Progenitor cell of endocrine pancreas (in vitro differentiated cells): ENCODE measurements at places on chromosomes 6 and 20.
A peak's percentile ranks its signal among the peaks of the same experiment; 100 is the strongest.

- DNase-seq, result peak; percentile 22
Observed at GRCh38 chr6:22828179-22829062, 259.1 kb downstream of the HDGFL1 start.

GRCh38 chr6:140052736-140053729, 678.6 kb upstream of the CITED2 start:
- no peak for DNase-seq

GRCh38 chr6:139060332-139060731, 31.8 kb downstream of the ABRACL start:
- no peak for DNase-seq

GRCh38 chr20:20732641-20733040, 20.2 kb upstream of the RALGAPA2 start:
- no peak for DNase-seq

DNA sequence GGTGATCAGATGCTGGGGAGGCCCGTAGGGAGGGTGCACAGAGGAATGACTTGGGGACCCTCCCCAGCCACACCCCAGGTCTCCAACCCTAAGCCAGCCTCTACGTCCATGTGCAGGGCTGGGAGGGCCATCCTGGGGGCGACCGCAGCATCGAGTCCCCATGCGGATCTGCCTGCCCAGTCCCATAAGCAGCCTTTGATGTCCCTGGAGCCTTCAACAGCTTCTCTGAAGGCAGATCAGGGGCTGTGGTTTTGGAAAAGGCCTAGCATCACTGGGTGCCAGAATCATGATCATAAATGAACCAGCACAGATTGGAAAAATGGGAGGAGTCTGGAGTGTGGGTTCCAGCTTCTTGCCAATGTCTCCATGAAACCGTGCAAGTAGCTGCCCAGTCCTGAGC, 22.9 kb downstream of the TOX2 start:
- DNase-seq, result no peak

GRCh38 chr20:703006-703405, 27.4 kb upstream of the SCRT2 start:
- no peak for DNase-seq

GRCh38 chr6:2916158-2916925, 13.2 kb upstream of the SERPINB9 start:
- no peak for DNase-seq

DNA sequence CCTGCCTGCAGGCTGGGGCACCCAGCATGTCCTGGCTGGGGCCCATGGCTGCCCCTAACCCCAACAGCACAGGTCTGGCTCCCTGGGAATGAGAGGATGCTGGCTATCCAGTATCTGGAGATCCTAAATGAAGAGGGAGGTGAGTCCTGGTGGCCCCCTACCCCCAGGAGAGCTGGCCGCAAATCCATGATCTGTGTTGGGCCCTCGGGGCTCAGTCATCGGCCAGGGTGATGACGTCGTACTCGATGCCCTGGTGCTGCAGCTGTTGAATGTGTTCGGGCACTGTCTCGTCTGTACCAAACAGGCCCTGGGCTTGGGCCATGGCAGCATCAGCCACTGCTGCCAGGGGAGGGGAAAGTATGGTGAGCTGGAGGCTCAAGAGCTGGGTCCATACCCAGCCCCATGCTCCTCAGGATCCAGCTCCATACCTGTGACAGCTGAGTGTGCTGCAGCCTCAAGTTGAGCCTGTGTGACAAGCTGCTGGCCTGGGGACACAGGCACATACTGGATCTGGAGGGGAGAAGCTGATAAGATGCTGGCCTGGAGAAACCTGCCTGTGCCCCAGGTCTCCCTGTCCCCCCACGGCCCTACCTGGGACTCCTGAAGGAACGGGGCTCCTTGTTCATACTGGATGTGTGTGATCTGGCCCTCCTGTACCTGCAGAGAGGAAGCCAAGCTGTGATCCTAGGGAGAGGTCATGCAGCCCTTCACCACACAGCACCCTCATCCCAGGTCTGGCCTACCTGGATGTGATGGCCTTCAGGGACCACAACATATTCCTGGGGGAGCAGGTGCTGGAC, 14.5 kb downstream of the PCIF1 start:
- no peak for DNase-seq

DNA sequence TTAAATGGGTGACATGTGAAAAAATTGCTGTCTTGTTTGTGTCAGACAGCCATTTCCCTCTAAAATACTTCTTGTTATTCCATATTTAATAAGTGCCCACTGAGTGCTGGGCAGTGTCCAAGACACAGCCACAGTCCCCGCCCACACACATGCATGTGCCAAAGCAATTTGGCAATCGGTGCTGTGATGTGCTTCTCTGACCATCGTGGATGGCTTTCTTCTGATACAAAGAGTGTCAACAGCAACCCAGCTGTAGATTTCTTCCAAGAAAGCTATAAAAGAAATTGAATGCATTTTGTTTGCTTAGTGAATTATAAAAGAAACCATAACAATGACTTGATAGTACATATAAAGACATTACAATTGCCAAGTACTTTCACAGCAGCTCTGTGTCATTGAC, 140.5 kb upstream of the ATXN1 start:
- DNase-seq, result no peak

DNA sequence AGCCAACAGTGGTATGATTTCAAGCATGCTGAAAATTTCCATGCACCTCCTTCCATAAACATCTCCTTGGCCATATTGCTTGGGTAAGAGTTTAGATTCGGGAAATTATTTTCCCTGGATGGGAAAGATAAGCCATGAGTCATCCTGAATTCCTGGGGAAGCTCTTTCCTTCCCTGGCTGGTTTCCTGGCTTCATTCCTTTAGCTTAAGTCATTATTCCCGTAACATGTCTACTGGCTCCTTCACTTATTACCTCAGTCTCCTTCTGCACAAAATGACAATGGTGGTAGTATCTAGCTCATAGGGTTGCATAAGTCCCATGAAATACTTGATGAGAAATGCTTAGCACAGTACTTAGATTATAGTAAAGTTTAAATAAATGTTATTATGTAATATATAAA, 27.6 kb downstream of the TINAG start:
- DNase-seq, result no peak

- no peak for DNase-seq
Observed at GRCh38 chr6:72061286-72061685, 174.9 kb downstream of the RIMS1 start.

- no peak for DNase-seq
Observed at GRCh38 chr6:36888654-36889481, 3.1 kb downstream of the C6orf89 start.
